ENCODE measurements at places on chromosomes 4 and X. TPM values are rescaled to one million over a fixed set of nuclear protein-coding genes. Genes with fewer than 3 reads are reported as not detected.

CXorf49 gene
- total RNA-seq: not detected

CT45A3 gene
- total RNA-seq: not detected

DNASE1L1 gene
- 29.2 TPM for total RNA-seq

GPRASP2 gene
- total RNA-seq: 4.6 TPM

- no peak for DNase-seq
Measured at GRCh38 chr4:10091531-10092181, 24.9 kb downstream of the WDR1 start.

DNA sequence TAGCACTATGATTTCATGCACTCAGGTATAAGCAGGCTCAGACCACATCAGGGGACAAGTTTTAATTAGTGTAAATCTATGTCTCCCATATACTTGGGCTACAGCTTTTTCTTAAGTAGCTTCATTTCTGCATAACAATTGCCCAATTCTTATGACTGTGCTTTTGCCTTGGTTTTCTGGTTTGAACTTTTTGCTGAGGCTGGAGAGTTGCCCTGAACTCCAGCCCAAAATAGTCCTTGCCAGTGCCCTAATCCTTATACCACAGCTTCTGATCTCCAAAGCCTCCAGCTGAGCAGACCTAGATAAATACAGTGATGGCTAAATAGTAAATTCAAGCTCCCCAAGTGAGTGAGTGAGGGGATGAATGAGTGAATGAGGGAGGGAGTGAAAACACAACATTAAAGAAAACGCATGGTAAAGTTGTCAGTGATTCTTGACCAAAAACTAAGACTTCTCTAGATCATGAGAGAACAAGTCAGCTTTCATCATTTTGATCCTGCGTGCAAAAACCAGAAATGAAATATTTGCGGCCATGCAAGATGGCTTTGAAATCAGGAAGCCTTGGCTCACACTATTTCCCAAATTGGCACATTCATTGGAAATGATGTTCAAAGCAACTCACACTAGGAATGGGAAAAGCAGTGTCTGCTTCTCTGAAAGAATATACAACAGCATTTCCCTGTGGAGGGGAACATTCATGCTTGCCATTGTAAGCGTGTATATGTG is 437.1 kb upstream of the CTSO start:
- no peak for DNase-seq

- no peak for DNase-seq
Measured at GRCh38 chr4:77992581-77992980, 64.5 kb upstream of the FRAS1 start.

DNA sequence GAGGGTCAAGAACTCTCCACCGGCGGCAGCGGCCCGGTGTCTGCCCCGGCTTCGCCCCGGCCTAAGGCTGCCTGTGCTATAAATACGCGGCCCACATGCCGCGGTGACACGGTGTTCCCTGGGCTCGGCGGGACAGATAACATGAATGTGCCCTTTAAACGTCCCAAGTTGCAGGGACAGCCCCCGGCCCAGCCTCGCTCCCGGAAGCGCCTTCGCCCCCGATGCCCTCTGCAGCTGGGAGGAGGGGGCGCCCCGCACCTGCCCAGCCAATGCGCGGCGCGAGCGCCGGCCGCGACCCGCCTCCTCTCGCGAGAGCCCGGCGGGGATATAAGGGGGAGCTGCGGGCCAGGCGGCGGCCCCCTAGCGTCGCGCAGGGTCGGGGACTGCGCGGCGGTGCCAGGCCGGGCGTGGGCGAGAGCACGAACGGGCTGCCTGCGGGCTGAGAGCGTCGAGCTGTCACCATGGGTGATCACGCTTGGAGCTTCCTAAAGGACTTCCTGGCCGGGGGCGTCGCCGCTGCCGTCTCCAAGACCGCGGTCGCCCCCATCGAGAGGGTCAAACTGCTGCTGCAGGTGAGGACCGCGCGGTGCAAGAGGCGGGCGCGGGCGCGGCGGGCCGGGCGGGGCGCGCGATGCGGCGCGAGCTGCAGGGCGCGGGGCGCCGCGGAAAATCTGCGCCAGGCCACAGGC is at the start of gene SLC25A4:
TSS of gene SLC25A4 (plus strand) at position 355 of the 689 bp plus-strand sequence. CDS start at position 462, 107 bp downstream.
- peak; percentile 84 for DNase-seq

DNA sequence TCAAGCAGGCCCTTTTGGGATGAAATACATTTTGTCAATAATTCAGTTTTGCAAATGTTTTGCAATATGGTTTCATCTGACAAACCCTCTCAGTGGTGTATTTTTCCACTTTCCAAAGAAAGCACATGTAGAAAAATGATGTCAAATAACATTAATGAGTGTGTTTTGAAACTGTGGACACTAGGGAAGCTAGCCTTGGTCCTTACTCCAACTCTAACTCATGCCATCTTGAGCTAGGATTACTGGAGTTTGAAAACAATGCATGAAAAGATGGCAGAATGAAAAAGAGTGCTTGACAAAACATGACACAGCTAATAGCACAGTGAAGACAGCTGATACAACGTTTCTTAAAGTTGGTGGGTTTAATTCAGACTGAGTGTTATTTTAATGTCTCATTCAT is 41.4 kb downstream of the HAND2 start:
- DNase-seq: no peak

GRCh38 chr4:113394730-113395530 is 345.5 kb downstream of the ANK2 start:
- peak; percentile 77 for DNase-seq

DNA sequence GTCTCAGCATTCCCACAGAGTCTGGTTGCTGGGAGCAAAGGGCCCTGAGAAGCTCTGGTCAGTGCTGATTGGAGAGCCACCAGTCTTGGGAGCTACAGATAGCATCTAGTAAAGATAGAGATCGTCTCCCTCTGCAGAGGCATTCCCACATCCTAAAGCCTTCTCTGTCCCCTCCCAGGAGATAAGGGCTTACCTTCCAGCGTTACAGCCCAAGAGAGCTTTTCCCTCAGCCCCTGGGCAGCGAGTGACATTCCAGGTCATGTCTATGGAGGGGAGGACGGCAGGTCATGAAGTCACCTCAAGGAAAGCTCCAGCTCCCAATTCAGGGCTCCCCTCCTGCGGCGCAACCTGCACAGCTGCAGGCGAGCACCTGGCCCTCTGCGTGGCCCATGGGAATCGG is 29.9 kb downstream of the CLDN34 start:
- DNase-seq: no peak

DNA sequence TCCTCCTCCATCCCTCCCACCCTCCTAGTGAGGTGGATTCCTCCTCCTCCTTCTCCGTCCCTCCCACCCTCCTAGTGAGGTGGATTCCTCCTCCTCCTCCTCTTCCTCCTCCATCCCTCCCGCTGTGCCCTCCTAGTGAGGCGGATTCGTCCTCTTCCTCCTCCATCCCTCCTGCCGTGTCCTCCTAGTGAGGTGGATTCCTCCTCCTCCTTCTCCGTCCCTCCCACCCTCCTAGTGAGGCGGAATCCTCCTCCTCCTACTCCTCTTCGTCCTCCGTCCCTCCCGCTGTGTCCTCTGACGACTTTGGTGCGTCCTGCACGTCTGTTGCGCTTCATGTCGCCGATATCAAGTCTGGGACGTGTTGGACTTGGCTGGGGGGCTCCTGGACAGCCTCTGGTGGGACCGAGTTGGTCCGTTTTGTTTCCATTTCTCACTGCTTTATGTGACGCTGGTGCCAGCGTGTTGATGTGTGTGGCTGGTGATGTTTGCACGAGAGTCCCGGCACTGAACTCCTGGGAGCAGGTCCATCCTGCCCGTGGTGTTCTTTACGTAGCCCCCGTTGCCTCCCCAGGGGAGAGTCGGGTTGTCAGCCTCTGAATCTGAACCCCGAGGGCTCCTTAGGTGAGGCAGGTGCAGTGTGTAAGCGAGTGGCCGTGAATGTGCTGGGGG is 5.4 kb downstream of the AKAP17A start:
- DNase-seq: no peak

DNA sequence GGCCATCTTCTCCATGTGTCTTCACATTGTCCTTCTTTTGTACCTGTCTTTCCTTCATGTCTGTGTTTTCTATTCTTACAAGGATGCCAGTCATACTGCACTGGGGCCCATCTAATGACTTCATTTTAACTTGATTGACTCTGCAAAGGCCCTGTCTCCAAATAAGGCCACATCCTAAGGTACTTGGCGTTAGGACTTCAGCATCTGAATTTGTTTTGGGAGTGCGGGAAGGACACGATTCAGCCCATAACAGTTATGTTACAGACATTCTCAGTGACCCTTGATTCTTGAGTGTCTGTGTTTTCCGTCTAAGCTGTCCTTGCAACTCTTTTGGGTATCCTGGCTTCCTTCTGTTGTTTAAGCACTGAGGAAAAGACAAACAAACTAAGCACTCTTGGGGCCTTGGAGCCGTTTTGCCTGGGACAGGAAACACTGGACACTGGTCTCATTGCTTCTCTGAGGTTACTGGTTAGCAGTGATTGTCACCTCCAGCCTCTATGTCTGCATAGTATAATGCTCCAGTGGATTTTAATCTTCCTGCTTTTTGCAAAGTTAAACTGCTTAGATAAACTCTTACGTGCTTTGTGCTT is 80.7 kb downstream of the SNX25 start:
- DNase-seq: no peak

DNA sequence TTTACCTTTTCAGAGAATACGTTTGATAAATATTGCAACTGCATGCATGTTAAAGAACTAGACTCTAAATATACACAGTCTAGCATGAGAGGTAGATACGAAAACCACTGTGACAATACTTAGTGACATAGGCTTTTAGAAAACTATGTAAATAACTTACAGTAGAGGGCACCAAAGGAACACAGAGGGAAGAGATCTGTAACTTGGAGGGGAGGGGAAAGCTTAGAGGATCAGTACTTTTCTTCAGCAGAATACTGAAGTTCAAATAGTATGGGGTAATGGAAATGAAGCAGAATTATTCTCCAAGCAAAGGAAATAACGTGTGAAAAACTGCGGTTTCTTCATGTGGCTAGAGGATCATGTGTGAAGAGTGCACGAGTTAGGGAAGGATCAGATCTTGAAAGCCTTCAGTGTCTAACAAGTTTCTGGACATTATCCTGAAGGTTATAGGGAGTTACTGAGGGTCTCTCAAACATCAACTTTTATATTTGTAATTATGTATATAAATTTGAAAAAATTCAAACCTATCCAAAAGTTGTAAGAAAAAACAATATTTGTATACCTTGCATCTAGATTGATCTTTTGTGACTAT is 264.3 kb downstream of the NPFFR2 start:
- DNase-seq: no peak

DNA sequence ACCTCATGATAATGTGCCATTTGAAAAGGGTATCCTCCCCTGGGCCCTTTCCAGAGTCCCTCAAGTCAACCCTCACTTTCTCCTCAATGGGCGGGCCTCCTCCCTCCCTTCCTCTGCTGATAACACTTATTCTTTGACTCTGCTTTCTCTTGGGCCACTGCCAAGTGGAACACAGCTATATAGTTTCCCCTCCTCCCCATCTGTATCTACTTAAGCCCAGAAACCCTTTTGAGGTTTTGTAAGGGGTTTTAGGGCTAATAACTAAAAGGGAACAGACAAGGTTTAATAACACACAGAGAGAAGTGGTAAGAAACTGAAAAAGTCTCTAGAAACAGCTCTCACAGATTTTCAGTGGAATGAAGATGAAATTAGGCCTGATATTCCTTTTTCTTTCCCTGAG is 116.7 kb downstream of the GPC3 start:
- DNase-seq: no peak

DNA sequence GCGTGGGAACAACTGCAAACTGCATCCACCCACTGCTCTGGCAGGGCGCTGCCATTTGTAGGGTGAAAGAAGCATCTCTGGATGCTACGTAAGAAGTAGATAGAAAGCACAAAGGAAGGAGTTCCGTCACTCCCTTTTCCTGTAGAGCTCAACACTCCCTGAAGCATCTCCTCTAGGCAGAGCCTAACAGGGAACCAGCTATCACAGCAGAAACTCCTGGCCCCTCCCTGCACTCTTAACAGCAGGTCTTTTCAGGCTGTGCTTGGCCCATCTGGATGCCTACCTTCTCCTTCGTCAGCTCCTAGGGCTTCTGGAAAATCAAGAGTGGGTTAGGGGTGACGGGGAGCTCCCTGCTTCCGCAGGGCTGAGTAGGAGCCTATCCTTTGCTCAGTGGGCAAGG is 112.9 kb upstream of the TLL1 start:
- DNase-seq: no peak

- DNase-seq: no peak
Measured at GRCh38 chrX:5490786-5491563, 737.7 kb downstream of the NLGN4X start.

GRCh38 chr4:81664079-81664478 is 192.4 kb upstream of the RASGEF1B start:
- DNase-seq: no peak

- DNase-seq: no peak
Measured at GRCh38 chrX:39601231-39602177, 496.3 kb downstream of the BCOR start.

DNA sequence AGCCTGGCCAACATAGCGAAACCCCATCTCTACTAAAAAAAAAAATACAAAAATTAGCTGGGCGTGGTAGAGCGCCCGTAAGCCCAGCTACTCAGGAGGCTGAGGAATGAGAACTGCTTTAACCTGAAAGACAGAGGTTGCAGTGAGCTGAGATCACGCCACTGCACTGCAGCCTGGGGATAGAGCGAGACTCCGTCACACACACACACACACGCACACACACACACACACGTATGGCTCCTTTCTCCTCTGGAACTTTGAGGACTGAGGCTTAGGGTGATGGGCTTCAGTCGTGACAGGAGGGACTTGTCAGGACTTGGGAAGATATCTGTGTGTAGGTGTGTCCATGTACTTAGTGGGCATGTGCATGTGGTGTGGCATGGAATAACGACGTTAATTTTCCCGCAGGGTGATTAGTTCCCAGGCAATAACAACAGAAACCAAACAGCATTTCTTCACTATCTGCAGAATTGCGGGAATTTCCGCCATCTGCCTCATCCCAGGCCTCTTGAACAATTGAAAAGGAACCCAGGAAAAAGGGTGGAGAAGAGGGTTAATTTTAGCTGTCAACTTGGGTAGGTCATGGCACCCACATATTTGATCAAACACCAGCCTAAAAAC is 47.7 kb downstream of the RWDD4 start:
- no peak for DNase-seq

GRCh38 chr4:26779674-26780073 is 81.0 kb upstream of the STIM2 start:
- no peak for DNase-seq

DNA sequence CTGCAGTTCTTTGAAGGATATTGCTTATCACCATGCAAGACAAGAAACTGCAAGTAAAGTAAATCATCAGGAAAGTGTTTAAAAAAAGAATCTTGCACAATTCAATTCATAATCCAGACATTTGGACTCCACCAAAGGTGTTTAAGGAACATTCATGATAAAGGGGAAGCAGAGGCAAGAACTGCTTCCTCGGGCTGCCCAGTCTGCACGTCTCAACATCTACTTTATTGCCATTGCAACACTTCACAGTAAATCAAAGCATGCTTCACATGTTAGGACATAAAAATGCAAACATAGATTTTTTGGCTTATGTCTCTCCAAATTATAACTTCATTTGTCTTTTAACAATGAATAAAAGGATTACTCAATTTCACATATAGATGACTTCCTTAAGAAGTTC is 42.5 kb downstream of the MID1 start:
- DNase-seq: no peak

DNA sequence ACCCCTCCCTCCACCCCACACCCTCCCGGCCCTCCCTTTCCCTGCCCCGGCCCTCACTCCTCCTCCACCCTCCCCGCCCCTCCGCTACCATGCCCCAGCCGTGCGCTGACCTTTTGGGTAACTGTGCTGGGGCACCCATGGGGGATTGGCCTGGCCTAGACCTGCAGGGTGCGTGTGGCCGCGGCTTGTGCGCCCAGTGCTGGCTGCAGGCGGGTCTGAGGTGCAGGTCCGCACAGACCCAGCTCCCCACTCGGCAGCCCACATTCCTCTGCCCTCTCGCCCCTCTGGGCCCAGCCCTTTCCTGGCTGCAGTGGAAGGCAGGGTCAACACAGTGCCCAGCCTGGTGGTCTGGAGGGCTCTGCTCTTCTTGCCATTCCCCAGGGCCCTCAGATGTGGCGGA is 24.7 kb downstream of the FGFRL1 start:
- no peak for DNase-seq

All from colonic mucosa (tissue), 4 donors.